Stimulated activated CD4-positive, alpha-beta T cell treated with anti-CD3 and anti-CD28 coated beads, Interleukin-2, amount 100 ng/mL, for 48 hours (primary cell): ENCODE measurements at places on chromosomes 6 and 20.
A peak's percentile ranks its signal among the peaks of the same experiment; 100 is the strongest.

DNA sequence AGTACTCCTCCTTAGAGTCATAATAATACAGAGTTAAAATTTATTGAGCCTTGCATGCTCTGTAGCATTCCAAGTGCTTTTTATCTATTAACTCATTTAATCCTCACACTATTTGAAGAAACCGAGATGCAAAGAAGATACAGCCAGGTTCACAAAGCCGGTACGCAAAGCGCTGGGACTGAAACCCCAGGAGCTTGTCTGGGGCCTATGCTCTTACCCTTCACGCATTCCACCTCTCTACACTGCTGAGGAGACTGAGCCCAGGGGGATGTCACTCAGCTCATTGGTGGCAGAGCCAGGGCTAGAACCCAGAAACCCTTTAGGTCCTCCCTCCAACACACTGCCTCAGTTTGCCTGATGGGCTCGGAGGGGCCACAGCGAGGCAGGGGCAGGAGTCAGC, 19.7 kb upstream of the MRPS18A start:
- no peak for DNase-seq

DNA sequence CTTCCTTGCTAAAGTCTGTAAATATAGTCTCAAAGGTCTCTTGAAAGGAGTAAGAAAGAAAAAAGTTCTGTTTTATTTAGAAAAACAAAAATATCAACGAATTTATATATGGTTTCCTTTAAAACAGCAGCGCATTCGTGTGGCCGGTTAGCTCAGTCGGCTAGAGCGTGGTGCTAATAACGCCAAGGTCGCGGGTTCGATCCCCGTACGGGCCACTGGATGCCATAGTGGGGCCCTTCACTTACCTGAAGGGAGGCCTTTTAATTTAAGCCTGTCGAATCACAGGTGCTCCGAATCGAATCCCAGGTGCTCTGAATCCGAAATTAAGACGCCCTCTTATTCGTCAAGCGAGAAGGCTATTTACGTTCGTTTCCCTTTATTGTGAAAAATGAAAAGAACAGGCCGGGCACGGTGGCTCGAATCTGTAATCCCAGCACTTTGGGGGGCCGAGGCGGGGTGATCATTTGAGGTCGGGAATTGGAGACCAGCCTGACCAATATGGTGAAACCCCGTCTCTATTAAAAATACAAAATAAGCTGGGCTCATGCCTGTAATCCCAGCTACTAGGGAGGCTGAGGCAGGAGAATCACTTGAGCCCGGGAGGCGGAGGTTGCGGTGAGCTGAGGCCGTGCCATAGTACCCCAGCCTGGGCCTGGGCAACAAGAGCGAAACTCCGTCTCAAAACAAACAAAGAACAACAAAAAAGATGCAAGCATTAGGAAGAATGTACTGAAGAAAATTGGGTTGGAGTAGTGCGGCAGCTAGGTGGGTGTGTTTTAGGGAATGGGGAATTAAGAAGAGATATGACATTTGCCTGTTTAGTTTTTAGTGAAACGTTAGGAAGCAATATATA, 195.8 kb upstream of the ZNF184 start:
- DNase-seq = peak; percentile 68

GRCh38 chr6:2859185-2859700, 17.6 kb upstream of the SERPINB1 start:
- DNase-seq = no peak

DNA sequence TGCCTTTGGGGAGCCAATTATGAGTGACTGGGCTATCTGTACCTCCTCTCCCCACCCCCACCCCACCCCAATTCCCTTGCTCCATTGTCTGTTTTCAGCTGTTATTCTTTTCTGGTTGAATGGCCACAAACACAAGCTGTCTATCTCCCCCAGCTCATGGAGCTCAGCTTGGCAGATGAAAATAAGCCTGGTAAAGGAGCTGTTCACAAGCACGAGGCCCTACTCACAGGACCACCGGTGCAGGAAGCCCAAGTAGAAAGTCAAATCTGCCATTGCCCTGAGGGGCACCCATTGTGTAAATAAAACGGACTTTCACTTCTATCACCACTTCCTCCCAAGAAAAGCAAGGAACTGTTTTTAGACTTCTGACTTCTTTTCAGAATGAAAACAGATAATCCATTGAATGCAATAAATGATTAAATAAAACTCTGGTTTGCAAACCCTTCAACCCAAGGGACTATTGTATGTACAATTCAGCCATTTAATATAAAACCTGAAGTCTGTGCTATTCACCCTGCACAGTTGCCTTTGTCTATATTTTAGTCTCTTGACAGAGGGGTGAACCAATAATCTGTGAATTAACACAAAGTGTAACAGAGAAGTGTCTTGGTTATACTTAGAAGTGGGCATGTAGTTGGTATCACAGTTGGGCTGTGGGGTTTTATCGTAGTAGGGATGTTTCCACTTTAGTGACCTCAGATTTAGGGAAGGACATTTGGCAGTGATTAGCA, 27.7 kb downstream of the RIPOR2 start:
- DNase-seq = no peak

- no peak for DNase-seq
These were observed 119.4 kb upstream of the LY86 start for GRCh38 chr6:6469074-6469473.

GRCh38 chr20:3000852-3001523, 42.4 kb upstream of the GNRH2 start:
- DNase-seq = no peak

GRCh38 chr6:150992703-150993102, 127.2 kb downstream of the MTHFD1L start:
- DNase-seq = no peak

GRCh38 chr6:103113416-103113815, 1719.9 kb downstream of the GRIK2 start:
- no peak for DNase-seq
